ENCODE measurements at places on chromosomes 5 and 9.

DNA sequence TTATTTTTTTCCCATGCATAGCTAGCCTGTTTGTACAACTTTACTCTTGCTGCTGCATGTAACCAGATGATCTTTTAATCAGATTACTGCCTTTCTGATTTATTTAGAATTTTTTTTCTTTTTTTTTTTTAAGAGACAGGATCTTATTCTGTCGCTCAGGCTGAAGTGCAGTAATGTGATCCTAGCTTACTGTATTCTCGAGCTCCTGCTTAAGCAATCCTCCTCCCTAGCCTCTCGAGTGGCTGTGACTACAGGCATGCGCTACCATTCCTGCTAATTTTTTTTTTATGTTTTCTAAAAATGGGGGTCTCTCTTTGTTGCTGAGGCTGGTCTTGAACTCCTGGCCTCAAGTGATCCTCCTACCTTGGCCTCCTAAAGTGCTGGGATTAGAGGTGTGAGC, 9.6 kb downstream of the DCP2 start:
- no peak for DNase-seq

DNA sequence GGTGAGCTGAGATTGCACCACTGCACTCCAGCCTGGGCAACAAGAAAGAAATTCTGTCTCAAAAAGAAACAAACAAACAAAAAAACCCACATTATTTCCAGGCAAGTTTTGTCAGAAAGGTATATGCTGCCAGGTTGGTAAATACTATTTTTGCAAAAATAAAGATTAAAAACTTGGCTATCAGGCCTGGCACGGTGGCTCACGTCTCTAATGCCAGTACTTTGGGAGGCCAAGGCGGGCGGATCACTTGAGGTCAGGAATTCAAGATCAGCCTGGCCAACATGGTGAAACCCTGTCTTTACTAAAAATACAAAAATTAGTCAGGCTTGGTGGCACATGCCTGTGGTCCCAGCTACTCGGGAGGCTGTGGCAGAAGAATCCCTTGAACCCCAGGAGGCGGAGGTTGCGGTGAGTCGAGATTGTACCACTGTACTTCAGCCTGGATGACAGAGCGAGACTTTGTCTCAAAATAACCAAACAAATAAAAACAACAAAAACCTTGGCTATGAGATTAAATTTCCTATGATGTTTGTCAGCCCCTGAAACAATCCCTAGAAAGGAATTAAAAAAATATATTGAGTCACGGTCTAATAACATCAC, 22.7 kb downstream of the AGXT2 start:
- no peak for DNase-seq

DNA sequence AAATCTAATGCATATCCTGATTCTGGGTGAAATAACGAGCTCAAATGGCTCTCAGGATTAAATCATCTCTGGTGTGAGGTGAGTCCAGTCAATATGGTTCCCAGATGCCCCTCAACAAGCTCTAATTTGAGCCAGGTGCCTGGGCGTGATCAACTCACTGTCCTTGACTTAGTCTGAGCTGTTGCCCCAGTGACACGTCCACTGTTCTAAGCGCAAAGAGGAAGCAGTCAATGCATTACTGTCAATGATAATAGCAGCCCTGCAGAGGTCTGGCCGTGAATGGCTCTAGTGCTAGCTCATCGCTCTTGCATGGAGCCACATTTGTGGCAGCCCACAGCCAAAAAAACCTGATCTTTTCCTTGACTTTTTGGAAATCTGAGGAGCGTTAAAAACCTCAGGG, 128.6 kb upstream of the EFNA5 start:
- no peak for DNase-seq

GRCh38 chr5:60779466-60779865, 64.6 kb downstream of the ELOVL7 start:
- no peak for DNase-seq

- no peak for DNase-seq
Observed at GRCh38 chr5:16585041-16585667, 31.6 kb downstream of the RETREG1 start.

- DNase-seq, result no peak
Observed at GRCh38 chr5:16707168-16707868, 90.5 kb upstream of the RETREG1 start.
